ENCODE measurements at places on chromosomes 5 and 9.

DNA sequence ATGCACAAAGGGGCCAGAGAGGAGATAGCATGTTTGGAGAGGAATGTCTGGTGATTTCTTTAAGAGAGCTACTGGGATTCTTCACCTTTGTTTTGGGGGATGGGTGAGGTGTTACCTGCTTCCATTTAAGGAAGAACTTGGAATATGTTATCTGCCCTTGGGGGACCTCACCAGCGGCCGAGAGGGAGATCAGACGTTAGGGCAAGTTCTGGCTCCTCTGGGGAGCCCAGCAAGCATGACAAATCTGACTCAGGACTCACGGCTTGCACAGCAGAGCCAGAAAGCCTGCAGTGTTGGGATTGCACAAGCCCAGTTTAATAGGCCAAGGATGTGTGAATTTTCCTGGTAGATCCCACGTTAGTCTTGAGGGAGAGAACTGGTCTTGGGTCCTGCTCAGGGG is 40.3 kb downstream of the SLC28A3 start:
- DNase-seq = no peak

GRCh38 chr5:151784141-151784540 is 12.4 kb downstream of the G3BP1 start:
- DNase-seq = no peak

GRCh38 chr9:20606652-20607051 is 15.6 kb downstream of the MLLT3 start:
- DNase-seq = no peak

DNA sequence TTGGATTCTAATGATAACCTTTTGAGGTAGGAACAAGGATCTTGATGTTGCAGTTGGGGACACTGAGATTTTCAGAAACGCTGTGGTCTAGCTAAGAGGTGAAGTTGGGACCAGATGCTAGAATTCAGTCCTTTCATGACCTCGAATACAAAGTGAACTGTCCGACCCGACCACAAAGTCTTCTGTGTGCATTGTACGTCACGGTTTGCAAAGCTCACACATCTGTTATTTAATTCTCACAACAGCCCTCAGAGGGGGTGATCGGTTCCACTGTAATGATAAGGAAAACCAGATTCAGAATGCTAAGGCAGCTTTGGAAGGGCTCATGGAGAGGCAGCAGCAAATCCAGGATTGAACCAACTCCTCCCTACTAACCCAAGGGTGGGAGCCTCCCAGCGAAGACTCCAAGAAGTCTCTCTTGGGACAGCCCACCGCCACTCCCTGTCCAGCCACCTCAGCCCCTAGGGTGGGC is 16.6 kb upstream of the KIF12 start:
- DNase-seq = no peak

- DNase-seq = no peak
Measured at GRCh38 chr9:99063522-99063921, 41.4 kb upstream of the TGFBR1 start.

GRCh38 chr5:20367178-20367577 is 379.2 kb upstream of the CDH18 start:
- DNase-seq = no peak

DNA sequence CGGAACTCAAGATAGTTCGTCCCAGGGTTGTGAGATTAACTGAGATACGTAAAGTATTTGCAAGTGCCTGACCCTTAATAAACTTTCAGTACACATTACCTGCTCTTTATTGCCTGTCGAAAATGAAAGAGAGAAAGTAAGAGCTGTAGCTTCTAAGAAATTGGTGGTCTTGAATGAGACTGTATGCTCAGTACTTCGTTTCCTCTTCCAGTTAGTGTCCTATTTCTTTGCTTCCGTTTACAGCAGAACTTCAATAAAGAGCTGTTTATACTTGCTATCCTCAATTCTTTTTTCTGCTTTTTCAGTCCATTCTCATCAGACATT is 534 bp downstream of the SRFBP1 start:
- DNase-seq = no peak

DNA sequence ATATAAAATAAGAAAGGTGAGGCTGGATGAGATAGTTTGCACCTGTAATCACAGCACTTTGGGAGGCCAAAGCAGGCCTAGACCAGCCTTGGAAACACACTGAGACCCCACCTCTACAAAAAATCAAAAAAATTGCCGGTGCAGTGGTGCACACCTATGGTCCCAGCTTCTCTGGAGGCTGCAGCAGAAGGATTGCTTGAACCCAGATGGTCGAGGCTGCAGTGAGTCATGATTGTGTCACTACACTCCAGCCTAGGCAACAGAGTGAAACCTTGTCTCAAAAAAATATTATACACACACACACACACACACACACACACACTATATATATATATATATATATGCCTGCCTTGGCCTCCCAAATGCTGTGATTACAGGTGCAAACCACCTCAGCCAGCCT is 1.3 kb downstream of the SLC35D2 start:
- no peak for DNase-seq

GRCh38 chr9:98790134-98790841 is 6.1 kb downstream of the ANKS6 start:
- no peak for DNase-seq

GRCh38 chr9:129497005-129497812 is 123.7 kb downstream of the C9orf50 start:
- no peak for DNase-seq

- no peak for DNase-seq
Measured at GRCh38 chr5:154972476-154973080, 31.7 kb downstream of the MRPL22 start.

- no peak for DNase-seq
Measured at GRCh38 chr5:14577971-14578370, 3.6 kb upstream of the OTULINL start.

GRCh38 chr9:98171176-98171925 is 21.1 kb downstream of the CORO2A start:
- DNase-seq = no peak

DNA sequence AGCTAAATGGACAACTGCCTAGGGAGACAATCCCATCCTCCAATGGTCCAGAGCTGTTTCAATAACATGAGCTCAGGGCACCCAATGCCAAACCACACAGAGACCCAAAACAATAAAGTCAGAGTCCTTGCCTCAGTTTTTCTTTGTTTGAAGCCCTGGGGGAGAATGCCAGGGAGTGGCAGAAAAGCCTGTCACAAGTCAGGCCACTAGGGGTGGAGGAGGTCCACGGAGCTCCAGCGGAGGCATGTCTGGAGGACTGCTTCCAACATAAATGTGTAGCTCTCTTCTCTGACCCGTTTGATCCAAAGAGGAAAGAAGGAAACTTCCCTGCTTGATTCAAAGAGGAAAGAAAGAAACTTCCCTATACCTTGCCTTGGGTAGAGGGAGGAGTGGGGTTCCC is 175.3 kb downstream of the HSPA4 start:
- DNase-seq = no peak

DNA sequence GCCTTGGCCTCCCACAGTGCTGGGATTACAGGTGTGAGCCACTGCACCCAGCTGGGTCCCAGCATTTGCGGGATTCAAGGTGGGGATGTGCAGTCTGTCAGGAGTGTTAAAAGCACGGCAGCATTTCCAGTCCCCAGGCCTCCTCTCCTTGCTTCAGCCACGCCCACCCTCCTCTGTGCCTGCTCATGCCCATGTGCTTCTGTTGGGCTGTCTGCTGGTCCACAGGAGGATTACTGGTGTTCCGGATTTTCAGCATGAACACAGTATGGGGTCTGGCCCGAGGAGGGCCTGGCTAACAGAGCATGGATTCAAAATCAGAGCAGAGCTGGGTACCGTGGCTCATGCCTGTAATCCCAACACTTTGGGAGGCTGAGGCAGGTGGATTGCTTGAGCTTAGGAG is 5.5 kb downstream of the ARRDC1 start:
- DNase-seq = no peak

DNA sequence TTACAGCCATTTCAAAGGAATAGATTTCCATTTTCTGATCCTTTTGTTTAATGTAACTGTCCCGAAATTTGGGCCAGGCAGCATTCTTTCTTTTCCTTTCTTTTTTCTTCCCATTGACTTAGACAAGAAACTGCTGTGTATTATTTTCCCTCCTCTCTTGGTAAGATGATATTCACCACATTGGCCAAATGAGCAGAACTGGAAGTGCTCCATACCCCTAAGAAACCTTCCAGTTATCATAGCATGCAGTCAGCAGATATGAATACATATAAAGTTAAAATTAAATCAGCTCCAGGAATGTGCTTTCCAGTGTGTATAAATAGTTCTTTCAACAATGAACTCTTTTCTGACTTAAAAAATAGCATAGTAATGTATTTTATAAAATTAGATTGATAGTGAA is 168.5 kb upstream of the GAS1 start:
- no peak for DNase-seq
